ENCODE measurements at places on chromosomes 1 and 21. TPM values are rescaled to one million over a fixed set of nuclear protein-coding genes. Genes with fewer than 3 reads are reported as not detected.

Gene EMC1
- total RNA-seq = 30.6 TPM

Gene OR2M3
- total RNA-seq = not detected

Gene PTPN7
- 0.44 TPM for total RNA-seq

Gene SELP
- 1.2 TPM for total RNA-seq

Gene MAGOH
- total RNA-seq = 26.4 TPM

Gene DMBX1
- not detected for total RNA-seq

- no peak for DNase-seq
Observed at GRCh38 chr1:182568647-182569284, 20.3 kb downstream of the RNASEL start.

DNA sequence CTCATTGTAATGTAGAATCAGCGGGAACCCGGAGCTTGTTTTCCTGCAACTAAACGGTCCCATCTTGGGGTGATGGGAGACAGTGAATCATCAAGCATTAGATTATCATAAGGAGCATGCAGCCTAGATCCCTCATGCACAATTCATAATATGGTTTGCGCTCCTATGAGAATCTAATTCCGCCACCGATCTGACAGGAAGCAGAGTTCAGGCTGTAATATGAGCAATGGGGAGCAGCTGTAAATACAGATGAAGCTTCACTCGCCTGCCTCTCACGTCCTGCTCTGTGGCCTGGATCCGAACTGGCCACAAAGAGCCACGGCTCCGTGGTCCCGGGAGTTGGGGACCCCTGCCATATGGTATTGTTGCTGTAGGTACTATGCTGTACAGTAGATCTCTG is 1.6 kb downstream of the IFI44 start:
- DNase-seq = peak; percentile 60

DNA sequence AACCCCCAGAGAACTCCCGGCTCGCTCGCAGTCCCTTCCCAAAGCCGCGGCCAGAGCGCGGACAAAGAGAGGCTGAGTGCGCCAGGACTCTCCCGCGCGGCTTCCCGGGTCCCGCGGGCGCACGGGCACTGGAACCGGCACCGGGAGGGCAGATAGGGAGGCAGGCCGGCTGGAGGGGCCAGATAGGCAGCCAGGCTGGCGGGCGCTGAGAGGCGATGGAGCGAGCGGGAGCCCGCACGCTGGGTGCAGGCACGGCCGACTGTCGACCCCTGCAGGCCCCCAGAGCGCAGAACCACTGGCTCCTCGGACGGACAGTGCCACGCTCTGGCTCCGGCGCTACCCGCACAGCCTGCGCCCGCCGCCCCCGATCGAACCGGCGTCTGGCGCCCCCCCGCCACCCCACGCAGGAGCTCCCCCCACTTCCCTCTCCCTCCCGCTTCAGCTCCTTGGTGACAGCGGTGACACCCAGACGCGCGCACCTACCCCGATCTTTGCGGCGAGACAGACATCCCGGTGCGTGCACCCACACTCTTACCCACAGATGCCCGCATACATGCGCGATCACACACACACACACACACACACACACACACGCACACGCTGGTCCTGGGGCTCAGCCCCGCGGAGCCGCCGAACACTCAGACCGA is 534 bp downstream of the SLC6A9 start:
- peak; percentile 52 for DNase-seq

GRCh38 chr1:9842073-9842711 is 18.4 kb upstream of the CLSTN1 start:
- peak; percentile 53 for DNase-seq

DNA sequence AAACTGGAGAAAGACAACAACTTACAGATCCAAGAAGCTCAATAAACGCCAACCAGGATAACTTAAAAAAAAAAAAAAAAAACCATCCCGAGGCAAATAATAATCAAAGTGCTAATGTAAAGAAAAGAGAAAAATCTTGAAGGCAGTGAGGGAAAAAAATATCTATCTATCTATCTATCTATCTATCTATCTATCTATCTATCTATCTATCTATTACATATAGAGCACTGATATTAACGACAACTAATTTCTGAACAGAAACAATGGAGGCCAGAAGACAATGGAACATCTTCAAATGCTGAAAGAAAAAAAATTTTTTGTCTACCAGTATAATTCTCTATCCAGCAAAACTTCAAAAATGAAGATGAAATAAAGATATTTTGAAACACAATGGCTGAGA is 18.0 kb downstream of the PACC1 start:
- DNase-seq = no peak

DNA sequence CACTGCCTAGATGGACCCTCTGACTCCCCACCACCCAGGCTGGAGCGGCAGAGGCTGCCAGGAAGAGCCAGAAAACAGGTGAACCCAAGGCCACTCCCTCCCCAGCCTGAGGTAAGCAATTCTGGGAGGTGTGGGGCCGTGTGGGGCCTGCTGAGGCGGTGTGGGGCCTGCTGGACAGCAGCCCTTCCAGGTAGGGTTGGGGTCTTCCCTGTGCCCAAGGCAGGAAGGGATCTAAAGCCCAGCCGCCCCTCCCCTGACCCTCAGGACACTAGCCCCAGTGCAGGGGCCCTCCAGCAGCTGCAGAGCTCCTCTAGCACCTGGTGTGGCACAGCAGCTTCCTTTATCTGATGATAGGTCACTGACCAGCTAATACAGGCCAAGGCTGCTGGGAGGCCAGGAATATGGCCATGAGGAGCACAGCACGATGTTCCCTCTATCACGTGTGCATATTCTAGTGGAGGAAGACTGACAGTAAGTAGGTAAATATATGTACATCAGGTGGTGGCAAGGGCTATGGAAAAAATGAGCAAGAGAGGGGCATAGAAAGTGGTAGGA is 86.9 kb downstream of the IER5 start:
- DNase-seq = no peak

DNA sequence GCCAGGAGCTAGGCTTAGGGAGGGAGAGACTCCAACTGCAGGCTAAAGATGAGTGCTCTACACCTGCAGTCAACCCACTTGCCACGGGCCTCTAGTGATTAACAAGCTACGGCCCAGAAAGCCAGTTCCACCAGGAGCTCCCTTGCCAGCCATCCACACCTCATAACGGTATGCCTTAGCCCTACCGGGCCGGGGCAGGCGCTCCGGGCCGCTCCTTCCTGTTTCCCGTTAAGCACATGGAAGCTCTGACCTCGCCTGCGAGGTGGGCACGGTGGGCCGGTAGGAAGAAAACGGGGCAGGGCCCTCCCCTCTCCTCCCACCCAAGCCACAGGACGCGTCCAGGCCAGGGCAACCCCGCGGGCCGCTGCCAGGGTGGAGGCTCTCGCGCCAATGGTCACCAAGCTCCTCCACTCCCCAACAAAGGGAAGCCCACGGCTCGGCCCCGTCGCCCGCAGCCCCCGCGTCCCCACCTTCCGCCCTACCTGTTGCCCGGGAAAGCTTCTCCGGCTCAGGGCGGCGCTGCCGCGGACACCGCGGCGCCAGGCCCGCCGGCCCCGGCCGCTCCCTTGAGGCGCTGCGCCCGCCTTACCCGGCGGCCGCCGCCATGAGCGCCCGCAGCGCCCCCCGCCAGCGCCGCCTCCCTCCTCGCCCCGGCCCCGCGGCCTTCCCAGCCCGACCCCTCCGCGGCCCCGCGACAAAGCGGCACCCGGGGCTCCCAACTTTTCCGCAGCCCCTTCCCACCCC is 627 bp downstream of the CERS2 start:
- DNase-seq = peak; percentile 42

GRCh38 chr21:46474382-46474781 is 15.7 kb downstream of the DIP2A start:
- DNase-seq = no peak

DNA sequence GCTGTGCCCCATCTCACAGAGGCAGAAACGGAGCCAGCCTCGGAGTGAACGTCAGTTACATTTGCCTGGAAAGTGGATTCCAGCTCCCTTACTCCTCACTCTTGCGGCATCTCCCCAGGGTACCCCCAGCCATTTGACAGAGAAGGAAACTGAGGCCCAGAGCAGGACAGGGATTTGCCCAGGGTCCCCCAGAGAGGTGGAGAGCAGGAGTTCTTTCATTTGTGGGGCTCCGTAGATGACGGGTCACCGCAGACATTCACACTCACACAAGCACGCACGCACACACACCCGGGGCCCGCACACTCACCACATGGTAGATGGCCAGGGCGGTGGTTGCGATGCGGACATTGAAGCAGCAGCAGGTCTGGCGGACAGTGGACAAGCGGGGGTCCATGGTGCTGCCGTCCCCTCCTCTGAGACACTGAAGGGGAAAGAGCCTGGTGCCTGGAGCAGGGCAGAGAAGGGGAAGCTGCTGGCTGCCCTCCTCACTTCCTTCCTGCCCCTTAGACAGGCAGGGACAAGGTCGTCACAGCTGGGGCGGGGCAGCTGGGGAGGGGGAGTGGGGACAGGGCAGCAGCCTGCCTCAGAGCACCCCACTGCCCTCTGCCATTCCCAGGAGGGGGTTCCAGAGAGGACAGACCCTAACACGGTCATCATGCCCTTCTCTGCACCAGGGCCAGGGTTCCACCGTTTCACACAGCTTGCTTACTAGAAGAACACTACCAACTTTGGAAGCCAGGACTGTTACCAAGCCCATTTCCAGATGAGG is at the start of gene LAPTM5:
Gene LAPTM5 (minus strand): TSS at position 423 of the 769 bp plus-strand sequence. CDS start 29 bp downstream, at position 394.
- DNase-seq = peak; percentile 51

DNA sequence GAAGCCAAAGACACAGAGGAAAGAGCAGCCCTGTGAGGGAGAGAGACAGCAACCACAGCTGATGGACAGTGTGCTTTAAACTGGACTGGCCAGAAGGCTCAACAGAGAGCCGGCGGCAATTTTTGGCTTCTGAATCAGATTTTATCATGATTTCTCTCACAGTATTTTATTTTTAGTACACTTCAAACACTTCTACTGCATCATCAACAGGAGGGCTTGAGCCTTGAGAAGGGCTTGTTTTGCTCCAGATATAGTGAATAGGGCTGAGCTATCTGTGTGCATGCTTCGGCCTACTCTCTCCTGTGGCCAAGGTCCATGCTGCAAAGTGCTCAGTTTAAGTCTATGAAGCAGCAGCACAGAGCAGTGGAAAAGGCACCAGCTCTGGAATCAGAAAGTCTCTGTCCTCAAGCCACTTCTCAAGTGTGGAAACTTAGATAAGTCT is 33.3 kb downstream of the ADCY10 start:
- no peak for DNase-seq

DNA sequence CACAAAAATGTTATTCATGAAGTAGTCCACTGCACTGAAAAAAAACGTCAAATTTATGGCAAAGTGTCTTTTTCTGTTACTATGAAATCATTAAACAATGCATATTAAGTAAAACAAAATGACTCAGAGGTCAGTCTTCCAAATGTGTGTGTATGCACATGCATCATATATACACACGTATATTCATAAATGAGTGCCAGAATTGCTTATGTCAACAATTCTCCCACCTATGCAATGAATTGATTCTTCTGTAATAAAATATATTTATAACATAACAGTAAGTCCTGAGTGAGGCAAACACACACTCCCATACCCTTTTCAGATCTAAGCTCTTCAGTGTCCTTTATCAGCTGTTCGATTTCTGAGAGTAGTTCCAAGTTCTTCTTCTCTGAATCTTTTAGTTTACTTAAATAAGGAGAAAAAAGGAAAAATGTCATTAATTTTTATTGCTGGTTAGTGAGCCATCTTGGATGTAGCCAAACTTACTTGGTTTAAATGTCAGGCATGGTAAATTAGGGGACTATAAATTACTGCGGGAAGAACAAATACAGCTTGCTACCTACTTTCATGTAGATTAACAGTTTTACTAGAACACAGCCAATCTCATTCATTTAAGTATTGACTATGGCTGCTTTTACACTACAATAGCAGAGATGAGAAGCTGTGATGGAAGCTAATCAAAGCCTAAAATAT is 131.9 kb downstream of the COQ8A start:
- no peak for DNase-seq

DNA sequence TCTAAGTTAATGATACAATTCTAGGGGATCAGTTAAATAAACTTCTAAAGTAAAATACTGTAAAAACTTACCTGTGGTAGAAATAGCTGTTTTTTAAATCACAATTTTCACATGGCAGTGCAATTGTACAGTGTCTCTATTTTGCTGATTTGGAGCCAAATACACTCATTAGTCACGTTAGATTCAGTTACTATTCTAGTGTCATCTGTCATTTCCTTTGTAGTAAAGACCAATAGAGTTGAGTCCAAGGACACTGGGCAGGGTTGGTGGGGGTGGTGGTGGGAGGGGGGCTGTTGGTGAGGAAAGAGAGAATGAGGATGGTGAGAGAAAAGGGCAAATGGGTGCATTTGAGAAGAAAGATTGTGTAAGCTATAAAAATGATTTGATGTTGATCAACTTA is 33.6 kb downstream of the CD55 start:
- no peak for DNase-seq

DNA sequence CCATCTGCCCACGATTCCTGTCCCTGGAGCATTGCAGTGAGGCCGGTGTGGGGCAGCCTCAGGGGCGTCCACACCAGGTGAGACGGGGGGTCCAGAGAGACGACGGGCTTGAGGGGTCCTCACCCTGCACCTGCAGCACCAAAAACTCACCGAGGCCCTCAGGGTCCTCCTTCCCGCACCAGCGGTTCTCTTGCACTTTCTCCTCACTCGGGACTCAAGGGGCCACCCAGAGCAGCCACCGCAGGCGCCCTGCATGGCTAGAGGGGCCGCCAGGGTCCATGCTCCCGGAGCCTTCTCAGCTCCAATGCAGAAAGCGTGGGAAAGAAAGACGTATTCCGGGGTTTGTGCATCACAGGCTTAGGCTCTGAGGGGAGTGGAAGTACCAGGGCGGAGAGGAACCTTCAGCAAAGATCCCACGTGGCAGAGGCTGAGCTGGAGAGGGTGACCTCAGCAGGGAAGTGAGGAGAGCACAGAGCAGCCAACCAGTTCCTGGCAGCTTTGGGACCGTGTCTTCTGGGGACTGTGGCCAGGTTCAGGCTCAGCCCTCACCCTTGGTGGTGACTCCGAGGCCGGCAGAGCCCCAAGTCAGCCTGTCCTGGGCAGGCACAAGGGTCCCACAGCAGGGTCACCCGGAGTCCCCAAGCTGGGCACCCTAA is 19.5 kb upstream of the COL6A2 start:
- no peak for DNase-seq

GRCh38 chr1:230743899-230744298 is 3.3 kb upstream of the CAPN9 start:
- DNase-seq = no peak
